ENCODE measurements at places on chromosomes 3 and 15. TPM values are rescaled to one million over a fixed set of nuclear protein-coding genes. Genes with fewer than 3 reads are reported as not detected.

DNA sequence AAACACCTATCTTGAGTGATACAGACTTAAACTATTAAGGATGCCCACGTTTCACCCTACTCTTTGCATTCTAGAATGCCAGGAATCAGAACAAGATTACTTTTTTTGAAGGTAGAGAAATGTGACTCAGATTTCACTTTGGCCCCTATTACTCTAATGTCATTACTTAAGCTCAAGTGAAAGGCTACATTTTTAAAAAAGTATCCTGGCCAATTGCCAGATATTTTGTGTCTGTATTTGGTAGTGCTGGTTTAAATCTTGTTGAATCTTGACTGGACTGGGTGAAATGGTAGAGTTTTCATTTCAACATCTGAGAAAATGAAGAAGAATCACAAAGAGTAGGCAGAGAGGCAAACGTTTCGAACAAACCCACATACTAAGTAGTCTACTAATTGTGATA lies 218.2 kb upstream of the UBE2E1 start:
- DNase-seq = no peak

DNA sequence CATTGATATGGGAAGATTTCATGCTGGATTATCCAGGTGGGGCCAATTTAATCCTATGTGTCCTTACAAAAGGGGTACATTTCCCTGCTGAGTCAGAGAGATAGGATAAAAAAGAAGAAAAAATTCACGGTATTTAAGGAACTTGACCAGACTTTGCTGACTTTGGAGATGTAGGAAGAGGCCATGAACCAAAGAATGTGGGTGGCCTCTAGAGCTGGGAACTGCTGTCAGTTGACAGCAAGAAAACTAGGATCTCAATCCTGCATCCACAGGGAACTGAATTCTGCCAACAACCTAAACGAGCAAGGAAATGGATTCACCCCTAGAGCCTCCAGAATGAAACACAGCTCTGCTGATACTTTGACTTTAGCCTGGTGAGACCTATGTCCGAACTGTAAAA lies 148.1 kb upstream of the SLC24A5 start:
- no peak for DNase-seq

DNA sequence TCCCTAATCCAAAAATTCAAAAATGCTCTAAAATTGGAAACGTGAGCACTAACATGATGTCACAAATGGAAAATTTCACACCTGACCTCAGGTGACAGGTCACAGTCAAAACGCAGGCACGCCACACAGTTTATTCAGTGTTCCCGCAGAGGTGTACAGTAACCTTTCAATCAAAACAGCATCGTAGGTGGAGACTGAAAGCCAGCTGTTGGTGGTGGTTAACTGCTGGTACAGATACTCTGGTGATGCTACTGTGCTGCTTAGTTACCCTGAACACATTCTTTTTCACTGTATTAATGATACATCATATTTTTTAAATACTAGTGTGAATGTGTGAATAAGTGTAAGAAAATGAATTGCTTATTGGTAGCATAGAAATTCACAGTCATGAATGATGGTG lies 23.8 kb downstream of the RAB11A start:
- no peak for DNase-seq

DNA sequence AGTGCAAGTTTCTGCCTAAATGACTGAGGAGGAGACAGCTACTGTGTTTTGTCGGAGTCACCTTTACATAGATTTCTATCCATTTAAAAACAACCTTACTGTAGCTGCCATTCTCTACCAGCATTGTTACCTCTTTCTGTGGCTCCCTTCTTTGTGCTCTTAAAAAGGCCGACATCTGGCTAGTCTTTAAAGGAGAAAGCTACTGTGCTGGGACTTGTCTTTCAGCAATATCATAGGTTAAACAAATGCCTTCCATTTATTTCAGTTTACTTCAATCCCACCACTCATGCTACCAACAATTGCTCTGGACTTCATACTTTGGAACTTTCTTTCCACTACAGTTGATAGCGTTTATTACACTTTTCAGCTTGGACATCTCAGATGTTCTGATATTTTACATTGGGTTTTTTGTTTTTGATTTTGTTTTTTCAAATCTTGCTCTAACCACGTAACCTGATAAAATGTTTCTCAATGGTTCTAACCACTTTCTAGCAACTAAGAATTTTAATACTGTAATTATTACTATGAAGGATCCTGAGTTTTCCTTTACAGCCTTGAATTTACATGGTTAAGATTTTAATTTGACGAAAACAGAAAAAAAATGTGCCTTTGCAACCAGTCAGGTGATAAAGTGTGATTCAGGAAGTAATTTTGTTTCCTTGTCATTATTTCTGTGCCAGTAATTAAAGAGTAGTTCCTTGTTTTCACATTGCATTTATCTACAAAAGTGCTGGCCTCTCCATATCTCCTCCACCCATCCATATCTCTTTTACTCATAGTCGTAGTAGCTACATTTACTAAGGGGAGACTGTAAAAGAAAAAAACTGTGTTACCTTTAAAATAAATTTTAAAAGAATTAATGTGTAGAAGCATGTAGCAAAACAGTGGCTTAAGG lies 1.3 kb upstream of the CBLB start:
- no peak for DNase-seq

DNA sequence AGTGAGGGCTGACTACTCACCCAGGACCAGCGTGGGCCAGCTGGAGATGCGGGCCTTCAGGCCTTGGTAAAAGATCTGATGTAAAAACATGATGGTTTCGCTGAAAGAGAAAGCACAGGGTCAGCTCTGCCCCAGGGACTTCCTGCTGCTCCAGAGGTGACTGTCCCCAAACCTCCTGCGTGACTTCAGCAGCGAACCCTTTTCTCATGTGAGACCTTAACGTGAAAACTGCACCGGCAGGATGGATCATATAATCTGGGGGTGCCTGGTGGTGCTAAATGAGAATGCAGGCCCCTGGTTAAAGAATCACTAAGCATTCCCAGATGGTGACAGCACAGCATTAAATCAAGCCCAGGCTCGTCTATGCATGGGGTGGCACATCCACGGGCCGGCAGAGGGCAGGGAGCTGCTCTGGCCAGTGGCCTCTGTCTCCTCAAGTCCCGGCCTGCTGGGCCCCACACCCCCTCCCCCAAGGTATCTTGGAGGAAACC lies 55.4 kb downstream of the RASGRF1 start:
- DNase-seq = no peak

DNA sequence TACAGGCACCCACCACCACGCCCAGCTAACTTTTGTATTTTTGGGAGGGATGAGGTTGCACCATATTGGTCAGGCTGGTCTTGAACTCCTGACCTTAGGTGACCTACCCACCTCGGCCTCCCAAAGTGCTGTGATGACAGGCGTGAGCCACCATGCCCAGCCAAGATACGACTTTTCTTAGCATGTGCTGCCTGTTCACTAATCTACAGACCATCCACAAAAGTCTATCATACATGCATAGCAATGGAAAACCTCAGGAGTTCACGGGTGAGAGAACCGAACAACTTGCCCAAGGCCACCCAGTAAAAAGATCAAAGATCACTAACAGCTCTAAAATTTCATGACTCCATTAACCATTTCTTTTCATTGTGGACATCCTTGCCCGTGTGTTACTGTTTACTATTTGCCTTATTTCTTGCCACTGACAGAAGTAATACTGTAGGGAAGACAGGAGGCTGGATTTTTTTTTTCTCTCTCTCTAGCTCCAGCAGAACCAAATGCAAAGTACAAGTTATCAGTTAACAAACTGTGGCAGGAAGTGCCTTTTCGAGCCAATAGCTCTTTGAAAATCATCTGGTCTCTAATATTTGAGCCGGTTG lies 92.3 kb downstream of the FOXP1 start:
- DNase-seq = no peak

Gene TGM5
- total RNA-seq = not detected

Gene OR5K2
- not detected for total RNA-seq

Measured in Panc1 (cell line).